ENCODE measurements at places on chromosomes 5 and 9.
A peak's percentile ranks its signal among the peaks of the same experiment; 100 is the strongest.

DNA sequence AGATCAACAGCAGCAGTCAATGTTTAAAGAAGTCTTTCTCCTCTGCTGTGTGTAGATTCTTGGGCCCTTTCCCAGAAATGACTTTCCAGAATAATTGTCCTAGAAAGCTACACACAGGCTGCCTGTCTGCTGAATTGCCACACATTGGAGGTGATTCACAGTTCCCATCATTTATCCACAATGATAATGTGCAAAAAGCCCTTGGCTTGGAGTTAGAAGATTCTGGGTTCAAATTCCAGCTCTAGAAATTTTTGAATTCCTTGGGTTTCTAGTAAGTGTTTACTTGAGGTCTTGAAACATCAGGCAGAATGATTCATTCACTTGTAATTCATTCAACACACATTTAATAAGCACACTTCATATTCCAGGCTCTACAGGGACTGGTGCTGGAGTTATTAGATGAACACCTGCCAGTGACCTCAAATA is 28.6 kb upstream of the EPB41L4B start:
- no peak for DNase-seq

GRCh38 chr9:82117026-82117811 is 128.6 kb downstream of the SPATA31D1 start:
- DNase-seq: no peak

DNA sequence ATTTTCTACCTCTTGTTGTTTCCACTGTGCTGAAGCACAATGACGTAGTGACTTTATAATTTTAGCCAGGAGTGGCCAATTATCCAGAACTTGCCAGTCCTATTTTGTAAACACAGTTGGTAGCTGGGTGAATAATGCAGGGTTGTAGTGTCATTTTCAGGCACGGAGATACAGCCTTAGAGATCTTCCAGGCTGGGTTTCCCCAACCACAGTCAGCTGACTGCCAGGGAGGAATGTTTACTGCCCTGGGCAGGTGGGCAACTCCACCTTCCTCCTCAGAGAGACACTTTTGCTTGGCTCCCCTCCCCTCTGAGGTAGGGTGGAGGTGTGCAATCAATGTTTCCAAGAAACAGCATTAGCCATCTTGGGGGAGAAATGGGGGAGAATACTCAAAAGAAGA is 228.1 kb upstream of the NR4A3 start:
- no peak for DNase-seq

- no peak for DNase-seq
These were observed 898 bp downstream of the STC2 start for GRCh38 chr5:173327084-173327947.

GRCh38 chr5:24196789-24197188 is 448.0 kb downstream of the CDH10 start:
- no peak for DNase-seq

- no peak for DNase-seq
These were observed 32.2 kb downstream of the FBXW2 start for GRCh38 chr9:120761006-120761405.

GRCh38 chr9:98998441-98999151 is 54.9 kb downstream of the COL15A1 start:
- DNase-seq: peak; percentile 20

DNA sequence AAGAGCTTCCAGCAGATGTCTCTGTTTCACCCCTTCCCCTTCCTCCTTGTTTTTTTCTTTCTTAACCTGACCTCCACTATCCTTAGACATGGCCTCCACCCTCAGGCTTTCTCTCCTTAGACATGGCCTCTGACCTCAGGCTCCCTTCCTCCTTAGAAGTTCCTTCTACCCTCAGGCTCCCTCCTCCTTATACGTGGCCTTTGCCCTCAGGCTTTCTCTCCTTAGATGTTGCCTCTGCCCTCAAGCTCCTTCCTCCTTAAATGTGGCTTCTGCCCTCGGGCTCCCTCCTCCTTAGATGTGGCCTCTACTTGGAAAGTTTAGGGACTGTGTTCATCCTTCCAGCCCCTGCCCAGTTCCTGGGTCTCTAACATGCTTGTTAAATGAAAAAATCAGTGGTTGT is 180.4 kb upstream of the S1PR3 start:
- DNase-seq: no peak

GRCh38 chr5:147388184-147389108 is 121.4 kb downstream of the DPYSL3 start:
- DNase-seq: no peak

- DNase-seq: no peak
These were observed 125.5 kb downstream of the ENC1 start for GRCh38 chr5:74514888-74515551.

- no peak for DNase-seq
These were observed 3.7 kb downstream of the HNRNPA0 start for GRCh38 chr5:137750436-137750835.

GRCh38 chr5:151450605-151451004 is 3.2 kb downstream of the SLC36A1 start:
- DNase-seq: no peak

DNA sequence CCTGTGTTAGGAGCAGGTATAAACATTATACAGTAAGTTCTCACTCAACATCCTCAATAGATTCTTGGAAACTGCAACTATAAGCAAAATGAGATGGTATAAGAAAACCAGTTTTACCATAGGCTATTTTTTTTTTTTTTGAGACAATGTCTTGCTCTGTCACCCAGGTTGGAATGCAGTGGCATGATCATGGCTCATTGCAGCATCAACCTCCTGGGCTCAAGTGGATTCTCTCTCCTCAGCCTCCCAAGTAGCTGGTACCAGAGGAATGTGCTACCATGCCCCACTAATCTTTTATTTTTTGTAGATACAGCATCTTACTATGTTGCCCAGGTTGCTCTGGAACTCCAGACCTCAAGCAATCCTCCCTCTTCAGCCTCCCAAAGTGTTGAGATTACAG is 50.1 kb upstream of the ADRB2 start:
- DNase-seq: no peak

GRCh38 chr5:591746-592145 is 20.4 kb upstream of the CEP72 start:
- DNase-seq: no peak

GRCh38 chr5:94072116-94072515 is 330.7 kb upstream of the POU5F2 start:
- DNase-seq: no peak

- no peak for DNase-seq
These were observed 52.6 kb downstream of the NDUFS4 start for GRCh38 chr5:53613061-53613460.

- no peak for DNase-seq
These were observed 480.3 kb upstream of the CD180 start for GRCh38 chr5:67676863-67677262.

GRCh38 chr5:81852291-81853029 is 101.6 kb upstream of the SSBP2 start:
- DNase-seq: no peak

- no peak for DNase-seq
These were observed 5.3 kb upstream of the SAP30L start for GRCh38 chr5:154440540-154440939.

DNA sequence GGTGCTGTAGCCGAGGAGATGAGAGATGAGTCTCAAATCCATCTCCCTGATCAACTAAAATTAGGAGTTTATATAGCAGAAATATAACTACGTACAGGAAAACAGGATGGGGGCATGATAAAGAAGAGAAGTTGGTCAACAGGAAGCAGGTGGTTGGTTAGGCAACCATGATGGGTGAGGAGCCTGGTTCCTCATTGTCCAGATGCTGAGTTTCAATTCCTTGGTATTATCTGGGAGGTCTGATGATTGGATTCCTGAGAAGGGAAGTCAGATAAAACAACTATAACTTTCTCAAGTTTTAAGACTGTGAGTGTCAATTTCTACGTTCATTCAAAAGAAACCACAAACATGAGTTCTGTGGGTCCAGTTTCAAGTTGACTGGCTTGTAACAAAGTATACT is 323.9 kb downstream of the MTRR start:
- no peak for DNase-seq

- DNase-seq: no peak
These were observed 6.8 kb upstream of the RNF180 start for GRCh38 chr5:64158827-64159226.

DNA sequence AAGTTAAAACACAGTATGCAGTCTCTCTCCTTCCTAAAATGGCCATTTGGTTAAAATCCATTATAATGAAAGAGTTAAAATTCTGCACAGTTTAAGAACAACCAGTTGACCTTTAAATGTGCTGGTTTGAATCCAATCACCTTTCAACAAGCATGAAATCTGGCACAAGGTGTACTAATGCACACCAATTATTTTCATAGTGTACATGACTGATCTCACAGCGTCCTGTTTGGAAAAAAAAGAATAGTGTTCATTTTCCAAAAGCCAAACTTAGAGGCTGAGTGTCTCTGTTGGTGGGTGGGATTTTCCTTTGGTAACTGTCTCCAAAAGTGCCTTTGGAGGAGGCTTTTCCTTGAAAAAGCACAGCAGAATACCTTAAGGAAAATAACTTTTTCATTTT is 180.6 kb downstream of the DEPDC1B start:
- DNase-seq: no peak

- no peak for DNase-seq
These were observed 67.8 kb downstream of the EBF1 start for GRCh38 chr5:159031915-159032314.

DNA sequence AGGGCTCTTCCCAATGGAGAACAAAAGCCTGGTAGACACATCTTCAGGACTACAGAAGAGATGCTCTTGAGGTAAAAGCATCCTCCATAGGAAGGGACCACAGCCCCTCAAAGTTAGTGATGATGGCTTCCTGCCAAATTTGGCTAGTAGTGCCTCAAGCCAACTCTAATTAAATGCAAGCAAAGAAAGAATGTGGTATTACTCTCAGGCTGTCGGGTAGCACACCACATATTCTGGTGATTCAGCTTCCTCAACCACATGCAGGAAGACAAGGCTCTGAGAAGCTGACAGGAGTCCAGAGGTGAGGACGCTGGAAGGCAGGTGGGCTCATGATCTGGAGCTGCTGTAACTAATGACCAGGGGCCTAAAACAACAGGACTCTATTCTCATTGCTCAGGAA is 37.2 kb upstream of the S1PR3 start:
- DNase-seq: no peak

GRCh38 chr9:27338527-27338903 is 41.6 kb upstream of the EQTN start:
- DNase-seq: no peak

GRCh38 chr9:92668746-92669526 is 995 bp downstream of the IPPK start:
- no peak for DNase-seq

GRCh38 chr9:95131023-95131943 is 186.2 kb downstream of the FANCC start:
- no peak for DNase-seq

GRCh38 chr9:108056084-108056804 is 566.7 kb upstream of the KLF4 start:
- no peak for DNase-seq

- DNase-seq: no peak
These were observed 2.8 kb downstream of the CAMK2A start for GRCh38 chr5:150286820-150287219.

GRCh38 chr9:137294091-137294680 is 7.9 kb downstream of the NRARP start:
- no peak for DNase-seq

GRCh38 chr9:129253803-129254381 is 75.8 kb upstream of the IER5L start:
- DNase-seq: no peak

- DNase-seq: no peak
These were observed 51.8 kb upstream of the RAPGEF1 start for GRCh38 chr9:131791542-131792254.

GRCh38 chr9:128442150-128442549 is 13.7 kb upstream of the ODF2 start:
- DNase-seq: no peak

DNA sequence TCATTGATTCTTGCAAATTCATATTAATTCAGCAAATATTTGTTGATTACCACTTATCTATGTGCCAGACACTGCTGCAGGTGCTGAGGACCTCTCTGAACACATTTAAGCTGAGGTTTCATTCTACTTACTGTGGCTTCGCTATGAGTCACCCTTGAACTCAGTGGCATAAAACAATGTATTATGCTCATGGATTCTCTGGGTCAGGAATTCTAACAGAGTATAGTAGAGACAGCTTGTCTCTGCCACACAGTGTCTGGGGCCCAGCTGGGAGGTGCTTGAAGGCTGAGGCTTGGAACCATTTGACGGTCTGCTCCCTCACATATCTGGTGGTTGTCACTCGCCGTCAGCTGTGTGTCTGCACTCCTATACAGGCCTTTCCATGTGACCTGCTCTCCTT is 124.3 kb upstream of the NR3C1 start:
- no peak for DNase-seq

DNA sequence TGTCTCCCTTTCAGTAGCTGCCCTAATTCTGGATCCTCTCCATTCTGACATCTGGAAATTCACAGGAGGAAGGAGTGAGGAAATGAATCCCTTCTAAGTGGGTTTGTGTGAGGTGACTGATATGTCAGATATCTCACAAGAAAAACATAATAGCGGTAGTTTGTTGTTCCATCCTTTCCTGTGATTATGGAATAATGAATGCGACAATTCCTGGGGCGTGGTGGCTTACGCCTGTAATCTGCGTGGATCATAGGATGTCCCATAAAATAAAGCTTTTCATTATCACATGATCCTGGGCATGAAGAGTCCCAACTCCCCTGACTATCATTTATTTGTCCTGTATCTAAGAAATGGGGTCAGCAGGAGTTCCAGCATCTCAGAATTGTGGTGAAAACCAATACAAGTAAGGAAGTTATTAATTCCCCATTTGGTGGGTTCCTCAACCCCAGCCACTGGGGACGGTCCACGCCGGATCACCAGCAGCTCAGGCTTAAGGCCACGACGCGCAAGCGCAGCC is 375 bp upstream of the C5orf24 start:
- no peak for DNase-seq

GRCh38 chr5:13303445-13303844 is 641.0 kb downstream of the DNAH5 start:
- no peak for DNase-seq

DNA sequence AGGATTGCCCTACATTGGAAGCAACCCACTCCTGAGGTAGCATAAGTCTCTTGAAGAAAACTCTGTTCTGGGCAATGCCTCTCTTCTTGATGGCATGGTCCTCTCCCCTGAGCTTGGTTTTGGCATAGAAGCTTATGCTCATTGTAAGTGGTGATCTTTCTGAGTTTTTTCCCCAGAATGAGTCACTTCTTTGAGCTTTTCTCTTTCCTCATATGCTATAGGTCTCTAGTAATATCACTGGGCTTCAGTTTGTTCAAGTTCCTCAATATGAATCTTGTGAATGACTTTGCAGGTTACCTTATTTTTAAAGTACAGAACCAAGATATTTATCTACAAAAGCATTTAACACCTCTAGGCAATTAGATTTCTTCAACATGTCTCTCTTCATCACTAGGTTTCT is 76.5 kb upstream of the ATG10 start:
- no peak for DNase-seq

GRCh38 chr5:163661360-163661759 is 155.9 kb downstream of the MAT2B start:
- DNase-seq: no peak

- no peak for DNase-seq
These were observed 33.3 kb downstream of the RICTOR start for GRCh38 chr5:39040875-39041274.

GRCh38 chr9:6827439-6828145 is 69.8 kb downstream of the KDM4C start:
- DNase-seq: no peak

All from stimulated activated CD8-positive, alpha-beta memory T cell treated with anti-CD3 and anti-CD28 coated beads, Interleukin-4, amount 100 ng/mL, for 1 hour (primary cell).